ENCODE measurements at places on chromosomes 6 and 20.
A peak's percentile ranks its signal among the peaks of the same experiment; 100 is the strongest.

- no peak for DNase-seq
Measured at GRCh38 chr6:167761794-167762258, 64.9 kb upstream of the AFDN start.

GRCh38 chr20:24909861-24910260 lies 39.2 kb upstream of the CST7 start:
- no peak for DNase-seq

- no peak for DNase-seq
Measured at GRCh38 chr20:62977613-62978560, 25.4 kb downstream of the SLC17A9 start.

GRCh38 chr20:40502576-40502975 lies 186.5 kb downstream of the MAFB start:
- DNase-seq: no peak

DNA sequence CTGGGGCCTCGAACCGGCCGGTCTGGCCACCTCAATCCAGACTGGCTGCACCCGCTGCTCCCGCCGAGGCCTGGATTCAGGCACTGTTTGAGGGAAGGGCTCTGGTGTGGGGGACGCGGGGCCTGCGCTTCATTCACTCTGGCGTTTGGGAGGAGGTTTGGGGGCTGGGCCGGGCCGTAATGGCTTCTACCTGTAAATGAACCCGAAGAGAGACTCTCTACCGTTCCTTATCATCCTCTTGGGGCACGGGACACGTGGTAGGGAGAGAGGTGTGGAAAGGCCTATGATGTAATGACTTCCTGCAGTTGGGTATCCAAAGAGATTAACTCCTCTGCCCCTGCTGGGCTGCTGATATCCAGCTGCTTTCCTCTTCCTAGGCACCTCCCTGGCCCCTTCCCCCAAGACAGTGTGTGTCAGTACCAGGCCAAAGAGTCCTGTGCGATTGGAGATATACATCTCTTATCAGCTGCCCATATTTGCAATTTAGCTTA lies 1.8 kb downstream of the FOXO3 start:
- peak; percentile 58 for DNase-seq

DNA sequence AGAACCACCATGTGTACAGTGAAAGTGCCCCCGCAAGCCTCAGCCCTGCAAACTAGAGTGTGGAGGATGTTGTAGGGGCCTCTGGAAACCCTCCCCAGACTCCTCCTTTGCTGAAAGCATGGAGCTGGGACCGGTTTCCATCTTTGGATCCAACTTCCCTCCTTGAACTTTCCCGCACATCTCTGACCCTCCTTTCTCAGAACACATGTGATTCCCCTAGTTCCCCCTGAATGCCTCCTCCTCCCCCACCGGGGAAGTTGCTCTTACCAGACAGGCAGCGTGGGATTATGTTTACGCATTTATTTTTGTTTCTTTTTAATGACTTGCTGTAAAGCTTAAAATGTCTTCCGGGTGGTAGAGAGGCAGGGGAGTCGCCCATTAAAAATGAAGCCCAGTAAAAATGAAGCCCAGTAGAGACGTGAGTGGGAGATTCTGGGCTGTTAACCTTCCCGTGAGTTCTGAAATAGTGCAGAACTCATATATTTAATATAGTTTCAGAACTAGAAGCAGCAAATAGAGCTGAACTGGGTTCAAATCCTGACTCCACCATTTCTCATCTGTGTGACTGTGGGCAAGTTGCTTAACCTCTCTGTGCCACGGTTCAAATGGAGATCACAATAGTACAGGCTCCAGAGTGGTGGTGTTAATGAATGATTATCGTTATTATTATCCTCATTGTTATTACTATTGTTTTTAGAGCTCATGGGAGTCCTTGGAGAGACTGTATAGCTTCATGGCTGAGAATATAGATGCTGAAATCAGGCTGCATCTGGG lies 8.0 kb upstream of the PTPN1 start:
- DNase-seq: peak; percentile 93

GRCh38 chr6:2764610-2765165 lies 505 bp upstream of the WRNIP1 start:
- DNase-seq: peak; percentile 70

DNA sequence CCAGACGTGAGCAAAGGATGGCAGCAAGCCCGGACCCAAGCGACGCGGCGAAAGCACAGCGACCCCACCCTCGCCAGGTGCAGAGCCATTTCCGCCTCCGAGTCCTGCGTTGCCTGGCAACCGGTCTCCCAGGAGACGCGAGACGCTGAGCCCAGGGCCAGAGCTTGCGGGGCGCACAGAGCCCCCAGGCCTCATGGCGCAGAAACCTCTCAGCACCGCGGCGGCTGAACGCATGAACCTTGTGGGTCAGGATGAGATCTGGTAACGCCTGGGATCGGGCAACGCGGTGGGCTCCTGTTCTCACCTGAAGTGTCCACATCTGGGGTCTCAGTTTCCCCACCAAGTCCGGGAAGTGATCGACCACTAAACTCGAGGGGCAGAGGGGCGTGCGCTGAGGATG lies 77.7 kb downstream of the ANKRD60 start:
- no peak for DNase-seq

DNA sequence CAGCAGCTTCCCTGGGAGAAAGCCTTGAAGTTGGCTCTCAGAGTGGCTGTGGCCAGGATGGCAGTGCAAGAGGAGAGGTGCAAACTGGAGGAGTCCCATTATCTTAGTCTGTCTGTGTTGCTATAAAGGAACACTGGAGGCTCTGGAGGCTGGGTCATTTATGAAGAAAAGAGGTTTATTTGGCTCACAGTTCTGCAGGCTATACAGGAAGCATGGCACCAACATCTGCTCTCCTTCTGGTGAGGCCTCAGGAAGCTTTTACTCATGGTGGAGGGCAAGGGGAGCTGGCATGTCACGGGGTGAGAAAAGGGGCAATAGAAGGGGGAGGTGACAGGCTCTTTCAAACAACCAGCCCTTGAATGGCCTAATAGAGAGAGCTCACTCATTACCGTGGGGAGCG lies 47.1 kb downstream of the PSMG4 start:
- DNase-seq: no peak

- DNase-seq: no peak
Measured at GRCh38 chr20:58277107-58277506, 32.4 kb upstream of the RAB22A start.

GRCh38 chr6:168636147-168637004 lies 195.4 kb downstream of the SMOC2 start:
- DNase-seq: no peak

DNA sequence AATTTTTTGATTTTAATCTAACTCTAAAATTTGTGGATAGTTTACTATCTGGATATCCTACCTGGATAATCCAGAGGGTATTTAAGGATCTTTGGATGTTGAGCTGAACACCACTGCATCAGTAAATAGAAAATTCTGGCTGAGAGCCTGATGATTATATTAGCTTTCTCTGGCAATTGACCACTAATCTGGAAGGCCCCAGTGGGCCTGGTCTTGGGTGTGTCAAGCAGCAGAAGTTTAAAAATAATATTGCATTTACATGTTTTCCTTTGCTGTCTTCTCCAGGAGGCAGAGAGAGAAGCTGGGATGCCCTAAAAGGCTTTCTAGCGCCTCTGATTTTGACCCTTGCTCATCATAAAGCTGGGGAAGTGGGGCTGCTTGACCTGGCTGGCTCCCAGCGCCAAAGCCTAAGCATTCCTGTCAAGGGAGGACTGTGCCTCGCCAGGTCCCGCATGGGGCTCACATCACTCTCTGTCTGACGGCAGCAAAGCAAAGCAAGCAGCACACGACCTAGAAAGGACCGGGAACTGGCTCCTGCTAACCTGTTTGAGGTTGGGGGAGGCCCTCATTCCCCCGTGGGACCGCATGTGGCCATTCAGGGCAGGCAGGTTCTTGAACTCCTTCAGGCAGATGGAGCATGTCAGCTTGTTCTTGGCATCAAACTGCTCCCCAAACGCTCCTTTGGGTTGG lies 46.6 kb upstream of the MRPS10 start:
- DNase-seq: no peak

GRCh38 chr6:33008944-33009861 lies at the start of gene HLA-DOA:
Gene HLA-DOA, minus strand, starts transcription at chr6:33009591.
- no peak for DNase-seq

- no peak for DNase-seq
Measured at GRCh38 chr20:16273812-16274555, 299.3 kb downstream of the KIF16B start.

- DNase-seq: no peak
Measured at GRCh38 chr6:46118836-46119235, 11.0 kb upstream of the ENPP4 start.
